ENCODE measurements at places on chromosomes 1 and 21.

DNA sequence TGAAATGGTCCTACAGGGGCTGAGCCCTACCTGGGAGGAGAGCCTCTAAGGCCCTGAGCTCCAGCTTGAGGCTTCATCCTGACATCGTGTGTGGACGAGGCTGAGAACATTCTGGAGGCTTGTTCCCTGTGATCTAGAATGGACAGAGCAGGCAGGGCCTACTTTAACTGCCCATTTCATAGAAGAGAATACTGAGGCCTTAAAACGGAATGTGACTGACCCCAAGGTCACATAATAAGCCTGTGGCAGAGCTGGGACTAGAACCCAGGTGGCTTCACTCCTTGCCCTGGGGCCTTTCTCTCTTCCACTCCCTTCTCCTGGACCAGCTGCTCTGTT, 6.0 kb upstream of the SDC3 start:
- no peak for DNase-seq

- no peak for DNase-seq
Measured at GRCh38 chr1:180286417-180286816, 56.4 kb downstream of the LHX4 start.

GRCh38 chr1:107459204-107459904, 318.5 kb downstream of the NTNG1 start:
- DNase-seq = no peak

DNA sequence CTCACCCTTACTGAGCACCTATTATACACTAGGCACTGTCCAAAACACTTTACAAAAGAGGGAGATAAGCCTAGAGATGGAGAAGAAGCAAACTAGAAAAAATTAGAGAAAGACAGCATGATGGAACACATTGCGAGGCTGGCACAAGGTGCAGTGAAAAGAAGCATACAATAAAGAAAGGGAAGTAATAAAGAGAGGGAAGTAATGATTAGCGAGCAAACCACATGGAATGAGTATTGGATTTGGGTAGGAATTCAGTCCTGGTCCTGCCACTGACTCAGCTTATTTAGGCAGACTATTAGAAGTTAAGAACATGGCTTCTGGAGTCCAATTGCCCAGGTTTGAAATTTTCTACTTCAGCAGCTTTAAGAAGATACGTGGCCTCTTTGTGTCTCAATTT, 32.6 kb upstream of the FNBP1L start:
- DNase-seq = no peak

DNA sequence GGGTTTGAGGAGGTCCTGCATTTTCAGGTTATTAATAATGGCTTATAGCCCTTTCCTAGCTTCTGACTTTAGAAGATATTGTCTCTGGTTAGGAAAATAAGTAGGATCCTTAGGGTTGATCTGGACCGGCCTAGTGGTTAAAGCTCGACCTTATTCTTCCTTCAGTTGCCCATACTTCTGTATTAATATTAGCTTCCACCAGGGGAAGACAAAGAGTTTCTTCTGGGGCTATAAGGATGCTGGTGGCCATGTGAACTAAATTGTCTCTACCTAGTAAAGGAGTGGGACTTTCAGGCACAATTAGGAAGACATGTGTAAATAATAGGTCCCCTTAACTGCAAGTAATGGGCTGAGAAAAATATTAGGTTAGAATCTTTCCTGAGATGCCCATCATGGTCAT, 20.6 kb upstream of the FCGR2A start:
- DNase-seq = no peak

DNA sequence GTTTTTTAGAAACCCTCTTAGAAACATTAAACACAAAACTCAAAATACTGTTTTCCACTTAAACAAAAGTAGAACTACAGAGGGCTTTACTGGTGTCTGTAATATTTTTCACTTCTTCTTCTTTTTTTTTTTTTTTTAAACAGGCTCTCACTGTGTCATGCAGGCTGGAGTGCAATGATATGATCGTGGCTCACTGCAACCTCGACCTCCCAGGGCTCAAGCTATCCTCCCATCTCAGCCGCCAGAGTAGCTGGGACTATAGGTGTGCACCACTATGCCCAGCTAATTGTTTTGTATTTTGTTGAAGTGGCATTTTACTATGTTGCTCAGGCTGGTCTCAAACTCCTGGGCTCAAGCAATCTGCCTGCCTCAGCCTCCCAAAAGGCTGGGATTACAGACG, 194.8 kb downstream of the DAB1 start:
- DNase-seq = no peak
